ENCODE measurements at places on chromosomes 2 and 18.

GRCh38 chr18:43919551-43919950 is 642.3 kb upstream of the SYT4 start:
- no peak for DNase-seq

DNA sequence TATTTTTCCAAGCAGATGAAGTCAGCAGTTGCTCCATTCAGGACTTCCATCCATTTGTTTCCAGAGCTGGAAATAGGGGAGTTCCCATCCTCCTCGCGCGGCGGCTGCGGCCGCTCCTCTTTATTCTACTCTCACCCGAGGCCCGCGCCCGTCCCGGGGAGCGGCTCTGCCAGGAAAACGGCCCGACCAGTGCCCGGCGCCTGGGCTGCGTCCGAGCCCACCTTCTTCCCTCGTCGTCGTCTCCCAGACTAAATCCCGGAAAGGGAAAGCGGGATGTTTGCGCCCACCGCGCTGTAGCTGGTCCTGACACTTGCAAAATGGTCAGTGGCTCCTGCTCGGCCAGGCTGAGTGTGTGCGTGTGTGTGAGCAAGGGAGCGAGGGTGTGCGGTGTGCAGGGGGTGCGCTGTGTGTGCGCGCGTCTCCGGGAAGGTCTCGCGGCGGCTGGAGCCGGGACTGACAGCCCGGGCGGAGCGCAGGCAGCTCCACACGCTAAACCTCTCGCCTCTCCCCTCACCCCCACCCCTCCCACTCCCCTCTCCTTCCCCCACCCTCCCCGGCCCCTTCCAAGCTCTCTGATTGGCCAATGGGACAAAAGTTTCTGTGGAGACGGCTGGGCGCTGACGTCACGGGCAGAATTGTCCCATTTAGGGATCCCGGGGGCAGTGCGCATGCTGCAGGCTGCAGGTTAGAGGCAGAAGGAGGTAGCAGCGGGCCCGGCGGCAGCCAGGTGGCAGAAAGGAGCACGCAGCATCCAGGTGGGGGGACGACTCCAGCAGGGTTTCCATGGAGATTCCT is at the start of gene NOL4:
NOL4 (minus strand) TSS at position 491 of the 795 bp plus-strand sequence. CDS start 1,660 bp downstream, outside the sequence.
- no peak for DNase-seq

DNA sequence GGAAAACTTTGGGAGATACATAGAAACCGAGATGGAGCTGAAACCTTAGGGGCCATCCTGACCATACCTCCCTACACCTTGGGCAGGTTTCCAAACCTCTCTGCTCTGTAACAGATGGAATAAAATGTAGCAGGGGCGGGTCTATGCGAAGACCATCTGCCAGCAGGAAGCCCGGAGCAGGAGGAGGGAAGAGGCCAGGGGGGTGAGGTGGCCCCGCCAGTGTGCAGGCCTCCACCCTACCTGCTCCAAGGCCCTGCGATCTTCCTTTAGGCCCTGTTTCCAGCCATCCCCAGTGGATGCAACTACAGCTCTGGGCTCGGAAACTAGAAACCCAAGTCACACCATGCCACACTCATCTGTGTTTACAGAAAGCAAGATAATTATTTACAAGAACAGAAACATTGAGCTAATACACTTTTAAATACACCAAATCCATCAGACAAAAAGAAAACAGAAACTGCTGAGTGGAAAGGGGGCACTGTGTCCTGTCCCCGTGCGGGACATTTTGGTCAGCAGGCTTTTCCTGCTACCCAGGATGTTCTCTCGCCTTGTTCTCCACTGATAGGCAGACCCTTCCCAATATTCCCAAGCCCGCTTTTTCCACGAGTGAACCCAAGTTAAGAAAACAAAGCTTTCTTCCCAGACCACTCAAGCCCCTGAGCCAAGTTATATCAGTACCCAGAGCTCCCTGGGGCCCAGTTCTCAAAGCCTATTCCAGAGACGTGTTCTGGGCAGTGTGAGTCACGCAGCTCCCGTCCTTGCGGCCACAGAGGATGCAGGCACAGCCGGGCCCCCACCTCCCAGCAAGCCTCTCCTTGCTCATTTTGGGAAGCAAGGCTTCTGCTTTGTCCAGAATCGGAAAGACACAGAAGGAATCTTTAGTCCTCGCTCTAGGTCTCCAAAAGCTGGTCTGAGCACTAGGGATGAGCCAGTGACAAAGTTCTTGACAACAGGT is 17.3 kb downstream of the CIB4 start:
- DNase-seq = no peak

GRCh38 chr2:234457421-234457820 is 39.5 kb downstream of the ARL4C start:
- no peak for DNase-seq

DNA sequence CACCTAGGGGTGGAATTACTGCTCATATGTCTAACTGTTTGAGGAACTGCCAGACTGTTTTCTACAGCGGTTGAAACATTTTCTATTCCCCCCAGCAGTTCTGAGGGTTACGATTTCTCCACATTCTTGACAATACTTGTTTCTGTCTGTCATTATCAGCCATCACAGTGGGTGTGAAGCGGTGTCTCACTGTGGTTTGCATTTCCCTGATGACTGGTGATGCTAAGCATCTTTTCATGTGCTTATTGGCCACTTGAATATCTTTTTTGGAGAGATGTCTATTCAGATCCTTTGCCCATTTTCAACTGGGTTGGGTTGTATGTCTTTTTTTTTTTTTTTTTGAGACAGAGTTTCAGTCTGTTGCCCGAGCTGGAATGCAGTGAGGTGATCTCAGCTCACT is 63.0 kb downstream of the ADNP2 start:
- no peak for DNase-seq
